D721Med (cell line): ENCODE measurements at places on chromosomes 3 and 15.

DNA sequence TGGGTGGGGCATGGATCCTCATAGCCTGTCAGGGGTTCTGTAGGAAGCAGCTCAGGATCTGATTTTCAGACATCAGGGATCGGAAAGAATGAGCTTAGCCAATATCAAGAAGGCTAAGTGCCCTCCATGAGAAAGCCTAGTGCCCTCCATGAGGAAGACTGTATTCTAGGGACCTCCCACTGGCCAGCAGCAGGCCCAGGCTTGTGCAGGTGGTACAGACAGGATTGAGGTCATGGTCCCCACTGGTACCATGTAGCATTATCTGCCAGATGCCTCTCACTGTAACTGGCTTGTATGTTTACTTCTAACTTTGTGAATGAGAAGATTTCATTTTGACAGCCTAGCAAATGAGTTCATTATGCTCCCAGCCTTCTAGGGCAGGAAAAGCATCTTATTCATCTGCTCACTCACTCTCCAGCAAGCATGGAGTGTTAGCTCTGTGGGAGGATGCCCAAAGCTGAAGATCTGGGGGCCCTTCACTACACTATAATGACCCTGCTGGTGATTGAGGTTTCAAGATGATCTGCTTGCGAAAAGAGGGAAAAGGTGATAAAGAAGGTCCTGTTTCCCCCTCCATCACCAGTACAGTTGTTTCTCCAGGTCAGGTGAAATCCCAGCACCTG is 7.5 kb downstream of the EPHB1 start:
- DNase-seq: no peak

- no peak for DNase-seq
Observed at GRCh38 chr3:61750766-61751165, 189.4 kb downstream of the PTPRG start.

- DNase-seq: no peak
Observed at GRCh38 chr3:82157952-82158351, 396.5 kb upstream of the GBE1 start.

DNA sequence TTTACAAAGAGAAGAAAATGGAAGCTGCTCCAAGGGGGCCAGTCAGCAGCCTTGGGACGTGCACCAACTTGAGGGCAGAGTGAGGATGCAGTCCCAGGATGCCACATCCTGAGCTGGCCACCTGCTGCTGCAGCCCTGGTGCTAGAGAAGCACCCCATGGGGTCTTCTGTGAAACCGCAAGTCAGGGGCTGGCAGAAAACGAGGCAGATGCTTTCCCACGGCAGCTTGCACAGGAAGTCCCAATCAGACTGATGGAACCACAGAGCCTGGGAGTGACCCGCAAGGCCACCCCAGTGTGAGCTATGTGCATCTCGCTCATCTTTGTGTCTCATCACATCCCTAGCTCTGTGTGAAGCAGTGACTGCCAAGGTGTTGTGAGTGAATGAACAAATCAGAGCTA is 76.5 kb downstream of the NUP210 start:
- DNase-seq: no peak

- DNase-seq: no peak
Observed at GRCh38 chr15:69757186-69757585, 304.6 kb downstream of the RPLP1 start.

DNA sequence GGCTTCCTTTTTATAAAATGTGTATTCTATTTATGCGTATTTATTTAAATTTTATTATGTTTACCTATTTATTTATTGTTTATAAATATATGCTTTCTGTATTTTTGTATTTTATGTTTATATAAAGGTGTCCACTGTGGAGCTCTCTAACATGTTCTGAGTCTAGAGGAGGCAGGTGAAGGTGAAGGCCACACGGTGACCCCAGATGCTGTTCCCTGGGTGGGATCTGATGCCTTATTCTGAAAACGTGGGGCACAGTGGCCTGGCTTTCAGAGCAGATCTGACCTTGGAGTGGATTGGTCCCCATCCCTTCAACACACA is 104.7 kb upstream of the SLC7A14 start:
- no peak for DNase-seq

DNA sequence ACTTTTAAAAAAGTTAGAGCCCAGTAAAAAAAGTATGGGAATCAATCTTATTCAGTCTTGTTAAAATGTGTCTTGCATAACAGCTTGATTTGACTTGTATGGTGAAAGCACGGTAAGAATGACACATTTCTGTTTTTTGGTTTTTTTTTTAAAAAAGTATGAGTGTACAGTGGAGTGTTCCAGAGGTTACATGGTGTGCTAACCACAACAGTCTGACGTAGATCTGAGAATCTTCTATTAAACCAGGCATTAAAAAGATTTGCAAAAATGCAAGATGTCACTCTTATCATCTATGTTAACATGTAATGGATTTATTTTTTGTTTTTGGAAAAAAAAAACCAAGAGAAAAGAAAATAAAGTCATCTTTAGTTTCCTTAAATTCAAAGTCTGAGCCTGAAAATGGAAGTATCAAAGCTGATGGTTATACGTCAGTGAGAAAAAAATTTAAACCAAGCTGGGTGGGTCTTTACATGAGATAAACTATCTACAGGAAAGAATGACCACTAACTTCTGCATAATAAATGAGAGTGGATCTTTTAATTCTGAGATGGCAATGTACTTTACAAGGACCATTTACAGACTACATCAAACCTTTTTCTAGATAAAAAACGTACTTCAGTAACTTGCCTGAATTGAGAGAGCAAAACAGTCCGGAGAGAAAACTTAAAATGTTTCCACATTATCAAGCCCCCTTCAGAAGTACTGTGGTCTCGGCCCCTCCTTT is 1.6 kb downstream of the GABPB1 start:
- no peak for DNase-seq

DNA sequence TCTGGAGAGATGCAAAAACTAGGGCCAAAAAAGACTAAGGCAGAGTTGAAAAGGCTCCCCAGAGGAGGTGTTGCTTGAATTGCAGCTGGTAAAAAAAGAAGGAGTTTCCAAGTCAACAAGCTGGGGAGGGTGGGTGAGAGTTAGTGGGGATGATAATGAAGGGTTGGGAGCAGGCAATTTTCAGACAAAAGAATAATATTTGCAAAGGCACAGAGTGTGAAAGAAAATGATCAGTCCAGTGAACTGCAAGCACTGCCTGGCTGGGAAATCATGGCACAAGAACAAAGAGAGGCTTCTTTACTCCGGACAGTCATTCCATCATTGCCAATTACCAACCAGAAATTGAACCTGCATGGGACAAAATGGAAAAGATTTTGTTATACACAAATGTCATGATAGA is 42.2 kb downstream of the C3orf85 start:
- no peak for DNase-seq

GRCh38 chr3:126529585-126530170 is 5.7 kb downstream of the CHST13 start:
- DNase-seq: no peak

DNA sequence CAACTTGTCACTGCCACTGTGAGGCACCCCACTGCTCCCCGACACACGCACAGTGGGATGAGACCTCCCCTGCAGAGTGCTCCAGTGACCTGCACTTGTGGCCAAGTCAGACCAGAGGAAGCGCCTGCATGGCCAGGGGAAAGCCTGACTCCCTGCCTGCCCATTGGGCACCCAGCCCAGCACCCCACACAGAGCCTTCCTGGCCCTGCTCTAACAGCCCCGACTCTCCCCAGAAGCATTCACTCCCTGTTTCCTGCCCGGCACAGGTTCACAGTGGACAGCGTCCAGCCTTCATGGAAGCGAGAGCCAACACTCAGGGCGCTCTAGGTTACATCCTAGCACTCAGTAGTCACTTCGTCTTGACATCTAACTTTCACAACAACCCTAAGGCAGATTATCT is 27.8 kb downstream of the RBPMS2 start:
- no peak for DNase-seq

GRCh38 chr3:152452318-152452717 is 183.6 kb downstream of the MBNL1 start:
- DNase-seq: no peak

DNA sequence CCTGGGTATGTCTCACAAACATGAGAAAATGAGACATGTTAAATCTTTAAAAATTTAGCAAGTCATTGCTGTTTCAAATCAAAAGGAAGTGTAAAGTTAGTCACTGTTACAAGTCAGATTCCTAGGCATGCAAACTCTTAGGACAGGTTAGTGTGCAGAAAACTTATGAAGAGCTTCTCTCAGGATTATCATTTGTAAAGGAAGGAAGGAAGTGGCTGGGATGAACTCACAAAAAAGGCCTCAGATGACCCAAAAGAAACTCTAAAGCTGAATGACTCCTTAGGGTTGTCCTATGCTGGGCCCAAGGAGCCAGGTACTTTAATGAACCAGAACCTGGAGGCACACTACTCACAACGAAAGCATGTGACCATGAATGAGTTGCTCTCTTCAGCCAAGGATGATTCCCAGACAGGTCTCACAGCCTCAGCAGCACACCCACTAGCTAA is 25.0 kb downstream of the MSL2 start:
- DNase-seq: no peak

GRCh38 chr15:63103416-63103815 is 18.2 kb upstream of the LACTB start:
- no peak for DNase-seq

DNA sequence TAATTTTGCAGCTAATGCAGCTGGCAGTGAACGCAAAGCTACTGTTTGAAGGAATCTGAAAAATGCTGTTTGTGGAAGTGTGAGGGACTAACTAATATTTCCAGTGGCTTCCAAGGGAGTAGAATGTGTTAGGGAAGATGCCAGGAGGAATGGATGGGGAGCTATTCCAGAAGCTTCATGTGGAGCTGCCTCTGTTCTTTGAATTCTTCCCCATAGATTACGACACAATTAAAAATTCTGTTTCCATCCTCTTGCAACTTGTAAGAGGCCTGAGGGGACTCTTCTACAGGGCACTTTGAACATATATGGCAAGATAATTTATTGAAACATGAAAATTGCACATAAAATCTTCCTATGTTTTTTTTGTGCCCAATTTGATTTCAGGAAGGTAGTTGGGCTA is 74.3 kb upstream of the CTXND1 start:
- DNase-seq: no peak
